Stimulated activated CD8-positive, alpha-beta memory T cell treated with anti-CD3 and anti-CD28 coated beads, Interleukin-7, amount 100 ng/mL, for 4 hours (primary cell): ENCODE measurements at places on chromosomes 16 and 17.

- DNase-seq: peak; percentile 3
These were observed 1.9 kb downstream of the ZNF652 start for GRCh38 chr17:49359990-49360795.

GRCh38 chr16:82033006-82033405, 2.0 kb upstream of the HSD17B2 start:
- no peak for DNase-seq

DNA sequence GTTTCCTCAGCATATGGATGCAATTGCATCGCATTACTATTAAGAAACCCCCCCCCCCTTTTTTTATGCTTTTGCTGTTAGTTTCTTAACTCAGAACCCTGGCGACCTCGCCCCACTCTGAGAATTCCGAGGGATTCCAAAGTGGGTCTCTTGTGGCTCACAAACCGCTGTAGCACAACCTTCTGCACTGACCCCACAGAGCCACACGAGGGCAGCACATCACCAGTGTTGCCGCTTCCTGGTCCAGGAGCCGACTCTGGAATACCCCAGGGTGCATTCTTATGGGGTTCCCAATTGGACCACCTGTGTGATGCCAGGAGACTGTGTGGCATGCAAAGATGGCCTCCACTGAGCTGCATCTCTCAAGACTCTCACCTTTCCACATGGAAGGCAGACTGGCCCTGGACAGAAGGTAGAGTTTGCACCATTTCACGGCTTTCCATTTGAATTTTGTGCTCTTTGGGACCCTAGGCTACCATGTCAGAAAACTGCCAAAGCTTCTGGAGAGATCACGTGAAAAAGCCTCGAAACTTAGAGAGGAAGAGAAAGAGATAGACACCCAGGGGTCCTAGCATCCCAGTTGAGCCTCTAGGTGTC, 432.7 kb upstream of the ASIC2 start:
- no peak for DNase-seq

GRCh38 chr16:81888520-81889394, 109.7 kb downstream of the PLCG2 start:
- DNase-seq: no peak

GRCh38 chr17:29929006-29929532, 959 bp downstream of the SSH2 start:
- DNase-seq: no peak

GRCh38 chr16:57797526-57798266, 4.6 kb downstream of the KIFC3 start:
- DNase-seq: no peak

DNA sequence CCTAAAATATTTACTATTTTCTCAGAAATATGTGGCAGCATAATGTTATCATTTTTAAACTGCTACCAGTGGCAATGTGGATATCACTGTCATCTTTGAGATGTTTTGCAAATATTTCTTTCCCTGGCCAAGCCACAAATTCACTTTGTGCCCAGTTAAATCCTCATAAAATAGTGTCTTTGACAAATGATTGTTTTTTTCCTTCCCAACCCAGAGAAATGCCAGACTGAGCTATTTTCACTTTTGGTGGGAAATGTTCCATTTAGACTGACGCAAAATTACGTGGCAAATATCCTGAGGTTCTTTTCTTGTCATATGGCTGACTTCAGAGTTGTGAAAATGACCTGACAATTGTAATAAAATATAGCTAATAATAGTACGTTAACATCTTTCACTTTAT, 807.0 kb upstream of the SOX9 start:
- DNase-seq: no peak

- DNase-seq: peak; percentile 64
These were observed 1.2 kb downstream of the TMEM95 start for GRCh38 chr17:7356072-7356549.

DNA sequence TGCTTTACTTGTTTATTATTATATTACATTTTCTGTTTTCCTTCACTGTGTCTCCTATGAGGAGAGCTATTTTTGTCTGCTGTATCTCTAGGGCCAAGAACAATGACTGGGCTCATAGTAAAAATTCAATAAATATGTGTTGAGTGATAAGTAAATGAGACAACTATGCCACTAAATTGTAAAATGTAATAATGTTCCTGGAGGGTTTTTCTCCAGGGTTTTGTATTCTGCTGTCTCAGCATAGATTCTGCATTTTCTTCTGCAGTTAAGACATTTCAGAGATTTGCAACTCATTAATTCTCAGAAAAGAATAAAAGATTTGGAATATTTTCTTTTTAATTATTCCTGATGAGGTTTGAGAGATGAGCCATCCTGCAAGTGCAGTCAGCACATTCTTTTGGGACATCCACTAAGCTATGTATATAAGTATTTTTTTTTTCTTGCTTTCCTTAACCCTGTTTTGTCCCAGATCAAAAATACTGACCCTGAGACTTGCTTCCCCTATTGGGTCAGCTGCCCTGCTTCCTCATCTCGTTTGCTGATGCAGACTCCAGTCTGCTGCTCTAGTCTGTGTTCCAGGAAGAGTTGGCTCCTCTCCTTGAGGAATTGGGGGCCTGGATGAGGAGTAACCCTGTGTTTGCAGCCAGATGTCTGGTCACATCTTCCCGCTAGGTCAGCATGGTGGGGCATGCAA, 122.9 kb downstream of the ABCA8 start:
- DNase-seq: no peak

DNA sequence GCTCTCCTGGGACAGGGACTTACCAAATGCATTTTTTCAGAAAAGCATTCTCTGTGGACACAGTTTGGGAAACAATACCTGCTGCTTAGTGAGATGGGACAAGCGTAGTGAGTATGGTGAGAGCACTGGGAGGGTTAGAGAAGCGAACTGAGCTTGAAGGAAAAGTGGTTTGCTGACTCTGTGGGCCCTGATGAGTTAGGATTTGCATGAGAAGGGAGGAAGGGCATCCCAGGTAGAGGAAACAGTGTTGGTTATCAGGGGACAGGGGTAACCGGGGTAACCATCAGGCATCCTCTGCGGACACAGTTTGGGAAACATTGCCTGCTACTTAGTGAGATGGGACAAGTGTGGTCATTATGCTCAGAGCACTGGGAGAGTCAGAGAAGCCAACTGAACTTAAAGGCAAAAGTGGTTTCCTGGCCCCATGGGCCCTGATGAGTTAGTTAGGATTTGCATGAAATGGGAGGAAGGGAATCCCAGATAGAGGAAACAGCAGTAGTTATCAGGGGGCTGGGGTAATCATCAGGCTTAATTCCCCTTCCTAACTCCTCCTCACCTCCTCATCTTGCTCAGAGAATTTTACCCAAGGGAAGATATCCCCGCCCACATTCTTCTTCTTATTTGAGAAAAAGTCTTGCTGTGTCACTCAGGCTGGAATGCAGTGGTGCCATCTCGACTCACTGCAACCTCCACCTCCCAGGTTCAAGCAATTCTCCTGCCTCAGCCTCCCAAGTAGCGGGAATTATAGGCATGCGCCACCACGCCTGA, 319.3 kb downstream of the RBFOX1 start:
- no peak for DNase-seq

GRCh38 chr17:5237541-5238016, 2.9 kb upstream of the SCIMP start:
- peak; percentile 37 for DNase-seq

DNA sequence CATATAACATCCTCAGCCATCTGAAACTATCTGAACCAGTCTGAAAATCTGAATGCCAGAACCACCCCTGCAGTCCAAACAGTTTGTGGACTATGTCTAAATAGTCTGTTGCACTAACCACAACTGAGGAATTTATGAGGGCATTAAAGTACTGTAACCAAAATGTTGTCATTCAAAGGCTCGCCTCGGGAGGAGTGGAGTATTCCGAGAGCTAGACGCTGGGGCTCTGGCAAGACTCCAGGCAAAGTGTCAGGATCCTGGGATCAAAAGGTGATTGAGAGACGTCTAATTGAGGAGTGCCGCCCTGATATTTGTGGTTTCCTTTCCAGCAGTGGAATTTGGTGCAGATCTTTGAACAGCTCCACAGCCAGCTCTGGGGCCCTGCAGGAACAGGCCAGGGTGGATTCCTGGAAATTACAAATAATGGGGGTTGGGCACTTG, 142.9 kb upstream of the MYOCD start:
- DNase-seq: no peak

GRCh38 chr16:26772503-26772902, 294.2 kb upstream of the C16orf82 start:
- DNase-seq: no peak

DNA sequence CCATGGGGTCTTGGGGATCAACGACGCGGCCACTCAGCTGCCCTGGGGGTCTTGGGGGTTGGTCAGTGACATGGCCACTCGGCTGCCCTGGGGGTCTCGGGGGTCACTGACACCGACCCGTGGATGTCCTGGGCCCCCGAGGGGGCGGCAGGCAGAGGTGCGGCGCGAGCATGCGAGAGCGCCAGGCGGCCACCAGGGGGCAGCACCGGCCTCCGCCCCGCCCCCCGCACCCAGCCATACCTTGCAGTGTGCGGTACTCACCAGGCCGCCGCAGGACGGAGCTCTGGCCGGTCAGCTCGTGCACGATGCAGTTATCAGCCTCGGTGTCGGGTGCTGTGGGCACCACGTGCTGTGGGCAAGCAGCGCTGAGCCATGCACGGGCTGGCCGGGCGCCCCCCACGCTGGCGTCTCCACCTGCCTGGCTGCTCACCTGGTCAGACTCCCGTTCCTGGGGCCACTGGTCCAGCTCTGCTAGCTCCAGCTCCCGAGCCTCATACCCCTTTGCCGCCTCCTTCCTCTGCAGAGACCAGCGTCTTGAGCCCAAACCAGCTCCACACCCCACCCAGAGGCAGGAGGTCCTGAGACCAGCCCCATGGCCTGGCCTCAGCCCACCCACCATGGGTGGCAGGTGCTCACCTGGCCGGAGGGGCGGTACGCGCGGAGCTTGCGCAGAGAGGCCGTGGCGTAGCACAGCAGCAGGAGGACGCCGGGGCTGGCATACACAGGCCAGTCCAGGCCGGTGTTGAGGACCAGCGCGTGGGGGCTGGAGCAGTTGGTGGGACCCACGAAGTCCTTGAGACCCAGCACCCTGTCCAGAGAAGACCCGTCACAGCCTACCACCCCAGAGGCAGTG, 31.2 kb downstream of the CTU2 start:
- DNase-seq: peak; percentile 14

DNA sequence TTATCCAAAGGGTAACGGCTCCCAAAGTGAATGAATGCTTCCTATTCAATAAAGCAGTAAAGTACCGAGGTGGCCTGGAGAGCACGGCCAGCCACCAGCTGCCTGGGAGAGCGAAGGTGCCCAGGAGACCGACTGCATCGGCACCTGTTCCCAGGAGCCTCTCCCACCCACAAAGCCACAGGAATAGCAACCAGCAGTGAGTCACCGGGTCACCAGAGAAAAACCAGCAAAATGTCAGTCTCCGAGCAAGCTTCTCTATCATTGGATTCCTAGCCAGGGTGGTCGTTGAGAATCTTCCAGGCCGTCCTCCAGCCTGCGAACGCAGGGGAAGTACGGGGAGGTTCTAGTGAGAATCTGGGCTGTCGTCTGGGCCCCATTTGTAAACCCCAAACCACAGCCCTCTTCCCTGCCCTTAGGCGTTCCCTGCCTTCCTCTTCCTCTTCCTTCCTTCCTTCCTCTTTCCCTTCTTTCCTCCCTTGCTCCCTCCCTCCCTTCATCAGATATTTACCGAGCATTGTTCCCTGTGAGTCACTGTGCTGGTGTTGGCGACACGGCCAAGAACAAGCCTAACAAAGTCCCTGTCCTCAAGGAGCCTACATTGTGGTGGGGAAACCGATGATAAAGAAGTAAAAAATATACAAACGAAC, 114.6 kb downstream of the SLC39A11 start:
- DNase-seq: no peak

DNA sequence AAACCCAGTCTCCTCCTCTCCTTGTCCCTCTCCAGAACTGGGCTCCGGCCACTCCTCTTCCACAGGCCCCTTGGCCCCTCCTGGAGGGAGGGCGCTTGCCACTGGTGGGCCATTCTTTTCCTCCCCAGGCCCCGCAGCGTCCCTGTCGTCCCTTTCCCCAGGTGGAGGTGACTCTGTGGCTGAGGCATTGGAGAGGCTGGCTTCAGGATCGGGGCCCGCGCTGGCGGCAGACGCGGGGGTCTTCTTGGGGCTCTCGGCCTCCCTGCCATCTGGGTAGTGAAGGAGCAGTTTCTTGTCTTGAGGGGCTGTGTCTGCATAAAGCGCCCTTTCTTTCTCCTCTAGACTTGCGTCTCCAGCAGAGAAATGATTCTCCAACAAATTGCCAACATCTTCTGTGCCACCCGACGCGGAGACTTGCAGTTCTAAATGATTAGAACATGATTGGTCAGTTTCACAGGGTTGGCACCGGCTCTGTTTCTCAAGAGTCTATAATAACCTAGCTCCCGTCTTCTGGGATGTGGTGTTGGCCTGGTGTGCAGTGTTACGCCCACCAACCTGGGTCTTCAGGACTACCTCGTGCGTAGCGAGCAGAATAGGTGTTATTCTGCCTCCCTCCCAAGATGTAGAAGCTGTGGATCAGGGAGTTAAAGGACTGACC, 34.1 kb downstream of the SRL start:
- no peak for DNase-seq

- DNase-seq: no peak
These were observed 2.6 kb downstream of the SHBG start for GRCh38 chr17:7632492-7632894.

- DNase-seq: no peak
These were observed 18.8 kb downstream of the ZNF652 start for GRCh38 chr17:49343273-49343672.

- DNase-seq: no peak
These were observed 725 bp upstream of the ARL5C start for GRCh38 chr17:39166437-39167335.

- DNase-seq: no peak
These were observed 17.1 kb upstream of the WFIKKN2 start for GRCh38 chr17:50818261-50818660.

GRCh38 chr16:75306099-75306762, 54.8 kb upstream of the BCAR1 start:
- DNase-seq: no peak

DNA sequence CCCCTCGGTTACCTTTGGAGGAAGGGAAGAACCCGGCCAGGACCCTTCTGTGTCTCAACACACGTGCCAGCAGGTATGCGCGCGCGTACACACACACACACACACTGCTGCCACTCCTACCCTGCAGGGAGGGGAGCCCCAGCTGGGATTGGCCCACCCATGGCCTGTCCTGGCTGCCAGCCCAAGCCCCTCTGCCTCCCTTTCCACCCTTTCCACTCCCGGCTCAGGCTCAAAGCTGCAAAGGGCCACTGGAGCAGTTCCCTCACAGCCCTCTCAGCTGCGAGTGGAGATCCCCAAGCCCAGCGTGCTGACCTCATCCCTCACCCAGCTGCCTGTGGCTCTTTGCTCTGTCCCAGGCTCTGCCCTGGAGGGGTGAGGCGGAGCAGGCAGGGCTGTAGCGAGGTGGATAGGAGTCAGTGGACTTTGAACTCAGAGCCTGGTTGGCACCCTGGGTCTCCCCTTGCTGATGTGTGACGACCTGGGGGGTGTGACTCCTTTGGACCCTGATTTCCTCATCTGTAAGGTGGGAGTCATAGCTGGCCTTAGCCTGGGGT, 14.5 kb downstream of the KIF19 start:
- DNase-seq: no peak
